ENCODE measurements at places on chromosomes 2 and 18. TPM values are rescaled to one million over a fixed set of nuclear protein-coding genes. Genes with fewer than 3 reads are reported as not detected.

ETAA1 gene
- total RNA-seq: 15.4 TPM

TUBA3E gene
- not detected for total RNA-seq

RMDN2 gene
- 3.7 TPM for total RNA-seq

PCARE gene
- not detected for total RNA-seq

DNMT3A gene
- 17.5 TPM for total RNA-seq

OXER1 gene
- total RNA-seq: under 0.01 TPM

ANKRD62 gene
- total RNA-seq: not detected

SLC14A1 gene
- 131 TPM for total RNA-seq

LRRTM1 gene
- total RNA-seq: not detected

C2orf74 gene
- 28.1 TPM for total RNA-seq

DSEL gene
- total RNA-seq: 74.9 TPM

ESPNL gene
- 0.60 TPM for total RNA-seq

CDCA7 gene
- 2.3 TPM for total RNA-seq

KYNU gene
- 1.6 TPM for total RNA-seq

CLEC4F gene
- not detected for total RNA-seq

ADD2 gene
- total RNA-seq: not detected

ACTG2 gene
- 0.95 TPM for total RNA-seq

HOXD8 gene
- total RNA-seq: not detected

KIF5C gene
- total RNA-seq: 0.26 TPM

CLIP4 gene
- total RNA-seq: 50.0 TPM

All from bronchial smooth muscle cell (primary cell).